ENCODE measurements at places on chromosomes 3 and 15.

- H3K27me3 ChIP-seq, result no peaks in the 10 kb centered on the region
- H3K4me1 ChIP-seq, result peaks cover 4% of the 10 kb centered on the region
- H3K4me3 ChIP-seq, result no peak overlapping the region
- H3K27ac ChIP-seq, result no peak overlapping the region
Measured at GRCh38 chr3:72152551-72153476, 367.9 kb upstream of the PROK2 start.

- no peaks in the 10 kb centered on the region for H3K4me1 ChIP-seq
- no peak for DNase-seq
- H3K36me3 ChIP-seq, result no peaks in the 10 kb centered on the region
Measured at GRCh38 chr3:34851137-34851536, 788.2 kb upstream of the ARPP21 start.

DNA sequence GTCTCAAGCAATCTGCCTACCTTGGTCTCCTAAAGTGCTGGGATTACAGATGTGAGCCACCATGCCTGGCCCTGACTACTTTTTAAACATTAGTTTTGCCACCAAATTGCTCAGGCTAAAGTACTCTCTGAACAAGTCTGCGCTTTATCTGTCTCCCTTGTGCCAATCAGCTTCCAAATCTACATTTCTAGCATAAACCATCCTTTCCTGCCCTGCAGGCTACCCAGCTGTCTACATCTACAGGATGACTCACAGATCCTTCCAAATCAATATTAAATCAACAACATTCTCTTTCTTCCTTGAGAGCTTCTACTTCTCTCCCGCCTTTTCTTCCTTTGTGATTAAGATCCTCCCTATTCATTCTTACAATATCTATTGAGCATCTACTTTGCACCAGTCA, 16.0 kb upstream of the ATOSA start:
- peaks cover 3% of the 10 kb centered on the region for H3K27me3 ChIP-seq
- no peaks in the 10 kb centered on the region for H3K36me3 ChIP-seq
- H3K27ac ChIP-seq, result no peak overlapping the region

GRCh38 chr15:27646531-27646930, 452.6 kb downstream of the OCA2 start:
- H3K36me3 ChIP-seq, result no peaks in the 10 kb centered on the region
- H3K27ac ChIP-seq, result no peak overlapping the region
- no peak overlapping the region for H3K4me3 ChIP-seq
- DNase-seq, result no peak

- no peak for DNase-seq
- peaks cover 6% of the 10 kb centered on the region for H3K4me1 ChIP-seq
- no peak overlapping the region for H3K27ac ChIP-seq
- H3K36me3 ChIP-seq, result no peaks in the 10 kb centered on the region
Measured at GRCh38 chr3:102536456-102536855, 101.6 kb downstream of the ZPLD1 start.

- no peak overlapping the region for H3K4me3 ChIP-seq
- H3K27ac ChIP-seq, result no peak overlapping the region
- H3K36me3 ChIP-seq, result peaks cover 21% of the 10 kb centered on the region
- H3K27me3 ChIP-seq, result no peaks in the 10 kb centered on the region
- DNase-seq, result no peak
- H3K4me1 ChIP-seq, result peaks cover 3% of the 10 kb centered on the region
Measured at GRCh38 chr3:107753494-107753893, 230.7 kb downstream of the BBX start.

DNA sequence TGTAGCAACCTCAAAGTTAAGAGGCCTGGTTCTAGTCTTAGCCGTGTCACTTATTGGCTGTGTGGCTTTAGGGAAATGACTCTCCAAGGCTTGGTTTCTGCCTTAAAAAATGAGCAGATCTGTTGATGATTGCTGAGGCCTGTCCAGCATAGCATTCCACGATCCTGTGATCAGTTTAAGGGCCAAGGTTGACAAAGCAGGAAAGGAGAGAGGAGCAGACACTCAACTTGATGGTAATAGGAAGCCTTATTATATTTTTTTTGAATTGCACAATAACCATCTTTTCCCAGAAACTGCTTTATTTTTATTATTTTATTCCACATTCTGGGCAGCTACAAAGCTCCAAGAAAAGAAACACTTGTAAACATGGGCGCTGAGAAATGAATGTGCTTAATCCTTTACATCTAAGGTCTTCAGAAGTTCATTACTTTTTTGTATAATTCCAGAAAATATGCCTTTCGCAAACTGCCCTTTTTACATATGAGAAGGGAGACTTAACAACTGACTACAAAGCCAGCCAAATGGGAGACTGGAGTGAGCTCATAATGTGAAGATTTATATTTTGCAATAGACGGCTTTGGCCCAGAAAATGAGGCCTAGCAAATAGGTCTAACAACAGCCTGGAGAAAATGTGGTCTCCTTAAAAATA, 241.0 kb downstream of the ATP8B4 start:
- DNase-seq, result no peak
- no peaks in the 10 kb centered on the region for H3K36me3 ChIP-seq
- no peaks in the 10 kb centered on the region for H3K4me1 ChIP-seq

DNA sequence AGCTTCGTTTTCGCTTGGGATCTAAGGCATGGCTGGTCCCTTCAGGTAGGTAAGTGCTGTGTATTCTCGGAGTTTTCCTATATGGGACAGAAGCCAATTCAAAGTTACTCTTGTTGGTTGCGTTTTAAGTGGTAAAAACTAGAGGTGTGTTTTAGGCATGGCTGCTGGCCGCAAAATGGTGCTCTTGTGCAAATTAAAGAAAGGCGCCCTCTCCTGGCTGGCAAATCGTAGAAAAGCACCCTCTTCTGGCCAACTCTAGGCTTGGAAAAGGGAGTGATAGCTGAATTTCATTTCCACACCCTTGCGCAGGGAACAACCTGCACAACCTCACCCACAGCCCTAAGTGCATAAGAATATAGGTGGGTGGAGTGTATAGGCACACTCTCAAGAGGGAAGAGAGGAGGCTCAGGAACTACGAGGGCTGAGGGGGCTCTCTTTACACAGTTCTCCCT, 23.5 kb downstream of the DRD3 start:
- peaks cover 6% of the 10 kb centered on the region for H3K27me3 ChIP-seq
- H3K4me1 ChIP-seq, result peaks cover 3% of the 10 kb centered on the region
- no peak for DNase-seq
- no peak overlapping the region for H3K27ac ChIP-seq
- no peak overlapping the region for H3K4me3 ChIP-seq

DNA sequence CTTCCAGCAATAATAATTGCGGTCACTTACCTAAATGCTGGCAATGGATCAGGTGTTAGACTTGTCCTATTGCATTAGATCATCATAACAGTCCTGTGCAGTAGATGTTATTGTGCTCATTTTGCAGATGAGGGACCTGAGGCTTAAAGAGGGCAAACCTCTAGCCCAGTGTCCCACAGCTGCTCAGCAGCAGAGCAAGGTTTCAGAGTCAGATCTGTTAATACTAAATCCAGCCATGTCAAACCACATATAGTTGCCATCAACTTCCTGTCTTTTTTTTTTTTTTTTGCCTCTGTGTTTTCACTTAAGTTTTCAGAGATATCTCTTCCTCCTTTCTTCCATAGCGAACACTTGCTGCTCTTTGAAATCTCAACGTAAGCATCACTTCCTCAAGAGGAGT, 12.1 kb downstream of the FEZF2 start:
- H3K27me3 ChIP-seq, result peaks cover 15% of the 10 kb centered on the region
- no peak for DNase-seq
- no peak overlapping the region for H3K27ac ChIP-seq
- H3K4me3 ChIP-seq, result no peak overlapping the region

GRCh38 chr3:16264174-16264707, 502 bp downstream of the DPH3 start:
- peaks cover 38% of the 10 kb centered on the region for H3K4me1 ChIP-seq
- H3K27me3 ChIP-seq, result no peaks in the 10 kb centered on the region
- H3K4me3 ChIP-seq, result peak overlapping the region; percentile 100
- H3K36me3 ChIP-seq, result peaks cover 2% of the 10 kb centered on the region
- H3K27ac ChIP-seq, result peak overlapping the region; percentile 96
- no peak for DNase-seq

DNA sequence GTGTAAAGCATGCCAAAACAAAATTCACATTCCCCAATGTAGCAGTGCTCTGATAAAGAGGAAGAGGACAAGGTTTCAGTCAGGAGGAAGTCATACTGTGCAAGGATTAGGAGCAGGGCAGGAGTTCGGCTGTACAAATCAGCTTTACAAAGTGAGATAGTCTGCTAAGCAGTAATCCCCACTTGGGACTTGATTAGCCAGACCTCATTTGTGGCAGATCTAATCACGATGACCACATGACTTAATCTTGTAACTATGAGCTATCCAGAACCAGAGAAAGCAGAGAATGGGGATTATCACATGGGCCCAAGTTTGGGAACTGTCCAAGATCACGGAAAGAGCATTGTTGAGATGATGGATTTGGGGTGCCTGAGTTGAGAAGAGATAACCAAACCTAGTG, 7.8 kb downstream of the DCBLD2 start:
- no peak overlapping the region for H3K4me3 ChIP-seq
- no peaks in the 10 kb centered on the region for H3K4me1 ChIP-seq
- no peak overlapping the region for H3K27ac ChIP-seq
- H3K36me3 ChIP-seq, result no peaks in the 10 kb centered on the region

GRCh38 chr3:56375654-56376053, 92.6 kb downstream of the ERC2 start:
- no peak for DNase-seq
- H3K4me1 ChIP-seq, result no peaks in the 10 kb centered on the region
- no peak overlapping the region for H3K27ac ChIP-seq
- H3K27me3 ChIP-seq, result peaks cover 12% of the 10 kb centered on the region

DNA sequence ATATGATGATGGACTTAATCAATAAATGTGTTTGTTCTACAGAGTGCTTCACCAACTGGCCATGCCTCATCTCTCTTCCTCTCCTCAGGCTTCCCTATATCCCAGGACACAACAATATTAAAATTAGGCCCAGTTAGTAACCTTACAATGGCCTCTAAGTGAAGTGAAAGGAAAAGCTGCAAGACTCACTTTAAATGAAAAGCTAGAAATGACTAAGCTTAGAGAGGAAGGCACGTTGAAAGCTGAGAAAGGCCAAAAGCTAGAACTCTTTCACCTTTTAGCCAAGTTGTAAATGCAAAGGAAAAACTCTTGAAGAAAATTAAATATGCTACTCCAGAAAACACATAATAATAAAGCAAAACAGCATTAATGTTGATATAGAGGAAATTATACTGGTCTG, 1010.3 kb downstream of the NAALADL2 start:
- H3K27me3 ChIP-seq, result no peaks in the 10 kb centered on the region
- H3K36me3 ChIP-seq, result no peaks in the 10 kb centered on the region
- H3K4me1 ChIP-seq, result no peaks in the 10 kb centered on the region
- no peak overlapping the region for H3K4me3 ChIP-seq
- DNase-seq, result no peak

DNA sequence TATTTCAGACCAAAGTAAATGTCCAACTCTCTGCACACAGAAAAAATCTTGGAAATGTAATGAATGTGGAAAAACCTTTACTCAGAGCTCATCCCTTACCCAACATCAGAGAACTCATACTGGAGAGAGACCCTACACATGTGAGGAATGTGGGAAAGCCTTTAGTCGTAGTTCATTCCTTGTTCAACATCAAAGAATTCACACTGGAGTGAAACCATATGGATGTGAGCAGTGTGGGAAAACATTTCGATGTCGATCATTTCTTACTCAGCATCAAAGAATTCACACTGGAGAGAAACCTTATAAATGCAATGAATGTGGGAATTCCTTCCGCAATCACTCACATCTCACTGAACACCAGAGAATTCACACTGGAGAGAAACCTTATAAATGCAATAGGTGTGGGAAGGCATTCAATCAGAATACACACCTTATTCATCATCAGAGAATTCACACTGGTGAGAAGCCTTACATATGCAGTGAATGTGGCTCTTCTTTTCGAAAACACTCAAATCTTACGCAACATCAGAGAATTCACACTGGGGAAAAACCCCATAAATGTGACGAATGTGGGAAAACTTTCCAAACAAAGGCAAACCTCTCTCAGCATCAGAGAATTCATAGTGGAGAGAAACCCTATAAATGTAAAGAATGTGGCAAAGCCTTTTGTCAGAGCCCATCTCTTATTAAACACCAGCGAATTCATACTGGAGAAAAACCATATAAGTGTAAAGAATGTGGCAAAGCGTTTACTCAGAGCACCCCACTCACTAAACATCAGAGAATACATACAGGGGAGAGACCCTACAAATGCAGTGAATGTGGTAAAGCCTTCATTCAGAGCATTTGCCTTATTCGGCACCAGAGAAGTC, 8.0 kb upstream of the ZNF501 start:
- no peak for DNase-seq
- H3K4me3 ChIP-seq, result no peak overlapping the region
- H3K4me1 ChIP-seq, result no peaks in the 10 kb centered on the region
- H3K27me3 ChIP-seq, result no peaks in the 10 kb centered on the region

DNA sequence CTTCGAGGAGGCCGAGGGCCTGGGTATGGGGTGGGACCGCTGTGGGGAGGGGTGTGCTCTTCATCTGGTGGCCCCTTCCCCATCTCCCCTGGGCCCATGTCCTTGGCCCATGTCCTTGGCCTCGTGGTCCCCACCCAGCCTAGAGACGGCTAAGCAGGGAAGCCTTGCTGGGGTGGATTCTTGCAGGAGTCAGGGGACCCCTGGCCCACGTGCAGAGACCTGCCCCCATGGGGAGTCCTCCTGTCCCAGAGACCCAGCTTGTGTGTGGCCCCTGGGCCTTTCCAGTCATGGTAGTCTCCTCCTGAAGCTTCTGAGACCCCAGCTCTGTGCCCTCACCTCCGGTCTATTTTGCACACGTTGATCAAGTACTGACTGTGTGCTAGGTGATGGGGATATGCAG, 97.4 kb downstream of the TBC1D2B start:
- H3K27me3 ChIP-seq, result peaks cover 3% of the 10 kb centered on the region
- no peak overlapping the region for H3K27ac ChIP-seq
- no peaks in the 10 kb centered on the region for H3K4me1 ChIP-seq
- no peaks in the 10 kb centered on the region for H3K36me3 ChIP-seq
- H3K4me3 ChIP-seq, result no peak overlapping the region

DNA sequence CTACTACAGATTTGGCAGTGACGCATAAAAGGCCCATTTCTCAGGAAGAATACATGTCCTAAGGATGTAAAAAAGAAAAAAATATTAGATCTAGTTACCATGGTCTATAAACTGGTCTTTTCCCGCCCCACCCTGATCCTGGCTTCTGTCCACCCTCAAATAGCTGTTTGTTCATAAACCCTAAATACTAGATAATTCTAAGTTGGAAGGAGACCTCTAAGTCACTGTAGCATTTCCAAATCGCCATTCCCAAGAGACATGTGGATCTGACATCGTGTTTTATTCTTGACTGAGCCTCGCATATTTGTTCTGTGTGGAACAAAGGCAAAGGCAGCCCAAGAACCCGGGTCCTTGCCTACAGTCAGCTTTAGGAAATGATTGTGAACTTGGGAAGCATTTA, 49.0 kb downstream of the LMCD1 start:
- DNase-seq, result no peak
- no peak overlapping the region for H3K27ac ChIP-seq
- H3K4me3 ChIP-seq, result no peak overlapping the region
- no peaks in the 10 kb centered on the region for H3K36me3 ChIP-seq
- H3K27me3 ChIP-seq, result peaks cover 4% of the 10 kb centered on the region
- no peaks in the 10 kb centered on the region for H3K4me1 ChIP-seq

DNA sequence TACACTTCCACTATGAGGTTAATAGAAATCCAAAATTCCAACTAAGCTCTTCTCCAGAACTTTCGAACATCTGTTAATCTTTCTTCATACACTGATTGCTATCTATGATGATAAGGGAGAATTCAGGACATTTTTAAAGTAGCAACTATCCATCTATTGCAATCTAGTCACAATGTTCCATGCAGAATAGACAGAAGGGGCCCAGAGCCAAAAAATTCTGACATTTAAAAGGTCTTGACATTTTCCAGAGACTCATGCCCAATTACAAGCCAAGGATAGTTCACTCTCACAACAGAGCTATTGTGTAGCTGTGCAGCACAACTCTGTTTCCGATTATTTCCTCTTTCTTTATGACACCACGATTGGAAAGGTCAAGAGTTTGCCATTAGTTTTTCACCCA, 999.7 kb upstream of the ALCAM start:
- H3K36me3 ChIP-seq, result no peaks in the 10 kb centered on the region
- no peaks in the 10 kb centered on the region for H3K4me1 ChIP-seq
- no peak overlapping the region for H3K4me3 ChIP-seq
- no peaks in the 10 kb centered on the region for H3K27me3 ChIP-seq
- no peak for DNase-seq
